HEK293T (cell line): ENCODE measurements at places on chromosomes 4 and X.

DNA sequence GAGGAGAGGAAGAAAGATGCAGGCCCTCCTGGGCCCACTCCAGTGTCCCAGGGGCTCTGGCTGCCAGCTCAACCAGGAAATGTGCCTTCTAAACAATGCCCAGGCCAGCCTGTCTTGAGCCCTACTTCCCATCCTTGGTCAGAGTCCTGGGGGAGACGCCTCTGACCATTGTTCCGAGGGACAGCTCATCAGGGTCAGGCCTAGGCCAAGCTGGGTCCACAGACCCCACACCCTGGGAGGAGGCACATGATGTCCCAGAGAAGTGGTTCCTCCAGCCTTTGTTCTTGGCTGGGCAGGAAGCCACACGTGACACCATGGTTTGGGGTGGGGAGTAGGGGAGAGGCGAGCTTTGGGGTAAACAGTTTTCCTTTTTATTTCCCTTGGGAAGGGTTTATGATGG lies 102.5 kb downstream of the EFNB1 start:
- no peak for DNase-seq

GRCh38 chrX:150310417-150310816 lies 52.7 kb upstream of the MAMLD1 start:
- no peak for DNase-seq

- DNase-seq, result no peak
These were observed 75.1 kb upstream of the HTR2C start for GRCh38 chrX:114508756-114509155.

- DNase-seq, result no peak
These were observed 51.3 kb downstream of the FNIP2 start for GRCh38 chr4:158819942-158820786.

- DNase-seq, result peak; percentile 93
These were observed 7.8 kb upstream of the AKAP14 start for GRCh38 chrX:119887721-119888425.
